ENCODE measurements at places on chromosomes 16 and 17.

DNA sequence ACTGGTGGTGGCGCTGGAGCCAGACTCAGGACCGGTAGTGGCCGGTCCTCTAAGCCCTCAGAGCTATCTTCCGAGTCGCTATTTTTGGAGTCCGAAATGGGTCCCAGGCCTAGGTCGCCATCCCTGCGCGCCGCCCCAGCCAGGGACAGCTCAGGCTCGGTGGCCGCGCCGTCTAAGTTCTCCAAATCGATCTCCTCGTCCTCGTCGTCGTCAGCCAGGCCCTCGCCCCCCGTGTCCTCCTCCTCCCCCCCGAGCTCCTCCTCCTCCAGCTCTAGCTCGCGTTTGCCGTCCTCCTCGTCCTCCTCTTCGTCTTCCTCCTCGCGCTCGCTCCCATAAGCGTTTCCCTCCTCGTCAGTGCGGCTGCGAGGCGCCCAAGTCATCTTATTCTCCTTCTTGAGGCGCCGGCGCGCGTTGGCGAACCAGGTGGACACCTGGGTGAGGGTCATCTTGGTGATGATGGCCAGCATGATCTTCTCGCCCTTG lies 1.6 kb downstream of the IRX3 start:
- peak; percentile 5 for DNase-seq

DNA sequence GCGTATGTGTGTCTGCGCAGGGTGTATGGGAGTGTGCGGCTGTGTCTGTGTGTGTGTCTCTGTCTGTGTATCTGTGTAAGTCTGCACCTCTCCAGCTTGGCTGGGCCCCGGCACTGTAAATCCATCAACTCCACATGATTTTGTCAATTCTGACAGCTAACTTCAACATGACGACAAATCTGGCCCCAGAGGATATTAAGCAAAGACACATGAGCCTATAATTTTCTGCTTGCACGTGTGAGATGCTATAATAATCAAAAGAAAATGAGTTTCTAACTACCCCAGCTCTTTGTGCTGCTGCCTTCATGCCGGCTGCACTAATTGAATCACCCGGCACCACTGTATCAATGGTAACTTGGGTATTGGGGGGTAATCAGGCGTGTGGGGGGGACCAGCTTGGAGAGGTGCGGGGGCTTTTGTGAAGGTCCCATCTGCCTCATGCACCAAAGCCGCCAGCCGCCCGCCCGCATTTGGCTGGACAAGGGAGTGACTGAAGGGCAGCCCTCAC lies 57.6 kb upstream of the LHX1 start:
- no peak for DNase-seq

DNA sequence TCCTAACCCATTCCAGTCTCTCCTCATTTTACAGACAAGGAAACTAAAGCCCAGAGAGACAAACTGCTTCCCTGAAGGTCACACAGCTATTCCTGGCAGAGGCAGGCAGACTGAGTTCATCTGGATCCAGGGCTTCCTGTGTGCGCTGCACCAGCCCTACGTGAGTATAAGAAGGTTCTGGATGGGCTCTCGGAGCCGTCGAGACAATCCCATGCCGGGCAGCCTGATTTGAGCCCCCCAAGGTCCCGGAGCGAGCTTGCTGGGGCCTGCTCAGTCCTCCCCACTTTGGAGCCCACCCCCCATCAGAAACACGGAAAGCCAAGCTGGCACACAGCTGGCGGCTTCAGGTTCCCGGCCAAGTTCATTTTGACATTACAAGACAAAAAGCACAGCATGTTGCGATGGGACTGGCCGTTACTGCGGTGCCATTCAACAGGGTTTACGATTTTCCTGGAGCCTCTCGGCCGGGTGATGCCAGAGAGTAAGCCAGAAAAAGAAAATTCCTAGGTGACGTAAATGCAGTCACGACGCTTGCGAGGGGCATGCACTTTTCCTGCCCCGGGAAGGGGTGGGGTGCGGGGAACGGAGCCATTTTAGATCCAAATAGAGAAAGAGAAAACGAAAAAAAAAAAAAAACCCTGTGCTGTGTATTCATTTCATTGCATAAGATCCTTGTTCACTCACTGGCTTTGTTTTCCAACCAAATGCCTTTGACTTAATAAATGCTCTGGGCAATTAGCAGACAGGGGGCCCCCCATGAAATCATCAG lies 167.1 kb upstream of the FOXF1 start:
- DNase-seq = no peak

- DNase-seq = no peak
Measured at GRCh38 chr17:64084086-64084939, 45.6 kb downstream of the ERN1 start.

GRCh38 chr17:51921500-51921899 lies 237.0 kb downstream of the CA10 start:
- no peak for DNase-seq

GRCh38 chr17:81438688-81439087 lies 43.4 kb downstream of the BAHCC1 start:
- DNase-seq = no peak

DNA sequence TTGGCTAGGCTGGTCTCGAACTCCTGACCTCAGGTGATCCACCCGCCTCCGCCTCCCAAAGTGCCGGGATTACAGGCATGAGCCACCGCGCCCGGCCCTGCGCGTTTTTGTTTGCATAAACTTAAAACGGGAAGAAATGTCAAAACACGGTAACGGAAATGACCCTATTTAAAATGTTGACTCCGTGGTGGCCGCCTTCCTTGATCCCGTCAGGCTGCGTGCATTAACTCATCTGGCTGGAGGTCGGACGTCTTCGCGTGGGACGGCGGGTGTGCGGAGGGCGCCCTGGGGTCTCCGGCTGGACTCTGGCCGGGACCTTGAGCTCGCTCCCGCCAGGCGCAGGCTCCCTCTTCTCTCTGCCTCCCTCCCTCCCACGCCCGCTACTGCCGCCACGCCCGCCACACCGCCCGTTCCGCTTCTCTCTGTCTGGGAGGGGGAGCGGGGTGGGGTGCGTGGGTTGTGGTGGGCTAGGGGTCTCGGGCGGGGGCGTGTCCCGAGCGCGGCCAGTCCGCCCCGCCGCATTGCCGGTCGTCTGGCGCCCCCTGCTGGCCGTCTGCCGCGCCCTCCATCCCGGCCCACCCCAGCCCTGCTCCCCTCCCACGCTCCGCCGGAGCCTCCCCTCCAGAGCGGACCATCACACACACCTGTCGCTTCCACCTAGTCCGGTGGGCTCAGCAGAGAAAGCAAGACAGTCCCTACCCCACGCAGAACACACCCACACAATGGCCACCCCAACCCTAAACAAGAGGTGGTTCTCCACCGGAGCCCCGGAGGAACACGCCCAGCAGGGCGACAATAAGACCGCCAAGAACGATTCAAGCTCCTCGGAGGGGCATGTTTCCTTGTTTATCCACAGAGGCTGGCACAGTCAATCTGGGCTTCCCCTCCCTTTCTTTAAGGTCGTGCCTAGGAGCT lies 1.2 kb upstream of the CCDC42 start:
- peak; percentile 54 for DNase-seq

DNA sequence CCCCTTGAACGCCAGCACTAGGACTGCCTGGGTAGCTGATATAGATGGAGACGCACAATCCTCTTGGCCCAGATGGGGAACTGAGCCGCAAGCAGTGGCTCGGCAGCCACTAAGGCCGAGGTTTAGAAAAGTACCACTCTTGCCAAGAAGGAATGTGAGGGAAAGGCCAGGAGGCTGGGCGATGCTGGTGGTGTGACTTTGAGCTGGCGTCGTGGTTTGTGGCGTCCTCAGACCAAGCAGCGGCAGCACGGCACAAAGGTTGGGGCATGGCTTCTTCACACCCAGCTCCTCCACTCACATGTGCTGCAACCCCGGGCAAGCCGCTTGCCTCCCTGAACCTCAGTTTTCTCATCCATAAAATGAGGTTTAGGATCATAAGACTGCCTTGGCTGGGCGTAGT lies 15.6 kb downstream of the DCAKD start:
- no peak for DNase-seq

- no peak for DNase-seq
Measured at GRCh38 chr16:66524601-66525164, 25.2 kb downstream of the TK2 start.

- no peak for DNase-seq
Measured at GRCh38 chr17:56310782-56311181, 157.5 kb downstream of the ANKFN1 start.

DNA sequence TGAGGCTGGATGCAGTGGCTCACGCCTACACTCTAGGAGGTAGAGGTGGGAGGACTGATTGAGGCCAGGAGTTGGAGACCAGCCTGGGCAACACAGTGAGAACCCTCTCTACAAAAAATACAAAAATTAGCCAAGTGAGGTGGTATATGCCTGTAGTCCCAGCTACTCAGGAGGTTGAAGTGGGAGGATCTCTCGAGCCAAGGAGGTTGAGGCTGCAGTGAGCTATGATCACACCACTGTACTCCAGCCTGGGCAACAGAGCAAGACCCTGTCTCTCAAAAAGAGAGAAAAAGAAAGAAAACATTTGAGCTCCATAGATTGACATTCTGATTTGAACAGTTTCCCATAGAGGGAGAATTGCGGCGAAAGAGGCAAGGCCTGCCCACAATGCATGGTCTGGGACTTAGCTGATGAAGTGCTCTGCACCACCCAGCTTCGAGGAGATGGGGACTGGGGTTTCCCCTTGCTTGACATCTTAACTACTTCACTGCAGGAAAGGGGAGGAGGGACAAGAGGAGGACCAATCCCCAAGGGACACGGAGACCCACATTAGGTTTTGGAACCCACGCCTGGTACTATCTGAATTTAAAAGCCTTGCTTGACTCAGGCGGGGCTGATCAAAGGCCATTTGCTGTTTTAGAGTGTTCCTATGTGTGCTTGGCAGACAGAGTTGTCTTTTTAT lies 21.7 kb downstream of the MSI2 start:
- no peak for DNase-seq

DNA sequence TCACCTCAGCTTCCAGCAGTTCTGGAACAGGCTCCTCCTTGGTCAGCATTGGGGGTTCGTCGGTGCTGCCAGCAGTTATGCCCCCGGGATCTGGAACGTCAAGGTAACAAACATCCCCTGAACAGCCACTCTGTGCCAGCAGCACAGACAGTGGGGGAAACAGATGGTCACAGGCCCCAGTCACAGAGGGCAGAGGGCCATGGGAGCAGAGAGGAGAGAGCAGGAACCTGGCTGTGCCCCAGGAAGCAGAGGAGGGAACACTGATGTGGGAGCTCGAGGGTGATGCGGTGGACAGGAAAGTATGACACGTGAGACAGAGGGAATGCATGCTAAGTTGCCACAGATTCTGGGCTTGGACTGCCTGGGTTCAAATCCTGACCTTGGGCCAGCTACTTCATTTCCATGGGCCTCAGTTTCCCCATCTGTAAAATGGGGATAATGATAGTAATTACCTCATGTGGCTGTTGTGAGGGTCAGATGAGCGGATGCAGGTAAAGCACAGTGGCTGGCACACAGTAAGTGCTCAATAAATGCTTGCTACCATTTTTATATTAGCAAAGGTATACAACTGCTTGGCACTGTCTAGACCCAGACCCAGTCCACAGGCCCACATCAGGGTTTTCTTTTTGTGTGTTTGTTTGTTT lies 4.9 kb downstream of the BCL7C start:
- no peak for DNase-seq

DNA sequence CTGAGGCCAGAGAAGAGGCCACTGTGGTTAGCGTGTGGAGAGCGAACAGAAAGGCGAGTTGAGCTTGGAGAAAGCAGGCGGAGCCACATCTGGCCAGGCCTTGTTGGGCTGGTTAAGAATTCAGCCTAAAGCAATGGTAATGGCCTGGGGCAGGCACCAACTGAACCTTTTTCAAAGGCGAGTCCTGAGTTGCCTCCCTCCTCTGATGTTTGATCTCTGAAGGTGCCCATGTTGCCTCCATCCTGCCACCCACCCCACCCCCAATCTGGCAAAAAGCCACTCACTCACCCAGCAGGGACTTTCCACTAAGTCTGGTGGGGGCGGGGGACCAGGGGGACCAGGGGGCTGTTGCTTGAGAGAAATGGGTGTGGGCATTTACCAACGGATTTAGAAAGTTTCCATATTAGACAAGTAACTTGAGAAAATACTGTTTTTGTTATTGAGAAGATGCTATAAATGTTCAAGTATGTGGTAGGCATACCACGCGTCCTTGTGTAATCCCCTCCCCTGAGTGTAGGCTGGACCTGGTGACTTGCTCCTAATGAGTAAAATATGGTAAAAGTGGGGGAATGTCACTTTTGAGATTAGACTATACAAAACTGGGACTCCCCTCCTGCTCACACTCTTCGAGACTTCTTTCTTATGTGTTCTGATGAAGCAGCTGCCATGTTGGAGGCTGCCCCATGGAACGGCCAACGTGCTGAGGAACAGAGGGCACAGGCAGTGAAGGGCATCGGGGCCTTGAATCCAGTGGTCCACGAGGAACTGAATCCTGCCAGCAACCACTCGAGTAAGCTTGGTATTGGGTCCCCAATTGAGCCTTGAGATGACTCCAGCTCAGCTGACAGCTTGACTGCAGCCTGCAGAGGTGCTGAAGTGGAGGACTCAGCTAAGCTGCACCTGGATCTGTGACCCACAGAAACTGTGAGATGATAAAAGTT lies 29.9 kb upstream of the TNS4 start:
- DNase-seq = no peak

GRCh38 chr16:75029854-75030253 lies 31.0 kb downstream of the ZNRF1 start:
- no peak for DNase-seq

GRCh38 chr17:10907370-10907769 lies 69.5 kb upstream of the PIRT start:
- DNase-seq = no peak

GRCh38 chr17:82745524-82745923 lies 6.3 kb upstream of the TBCD start:
- DNase-seq = no peak

DNA sequence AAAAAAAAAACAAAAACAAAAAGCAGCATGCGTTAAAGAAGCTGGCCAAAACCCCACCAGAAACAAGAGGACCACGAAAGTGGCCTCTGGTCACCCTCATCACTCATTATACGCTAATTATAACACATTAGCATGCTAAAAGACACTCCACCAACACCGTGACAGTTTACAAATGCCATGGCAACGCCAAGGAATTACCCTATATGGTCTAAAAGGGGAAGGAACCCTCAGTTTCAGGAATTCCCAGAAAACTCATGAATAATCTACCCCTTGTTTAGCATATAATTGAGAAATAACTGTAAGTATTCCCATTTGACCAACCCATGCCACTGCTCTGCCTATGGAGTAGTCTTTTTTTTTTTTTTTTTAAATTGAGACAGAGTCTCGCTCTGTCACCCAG lies 77.6 kb downstream of the EMP2 start:
- DNase-seq = no peak

GRCh38 chr16:23950291-23950894 lies 114.6 kb downstream of the PRKCB start:
- no peak for DNase-seq

DNA sequence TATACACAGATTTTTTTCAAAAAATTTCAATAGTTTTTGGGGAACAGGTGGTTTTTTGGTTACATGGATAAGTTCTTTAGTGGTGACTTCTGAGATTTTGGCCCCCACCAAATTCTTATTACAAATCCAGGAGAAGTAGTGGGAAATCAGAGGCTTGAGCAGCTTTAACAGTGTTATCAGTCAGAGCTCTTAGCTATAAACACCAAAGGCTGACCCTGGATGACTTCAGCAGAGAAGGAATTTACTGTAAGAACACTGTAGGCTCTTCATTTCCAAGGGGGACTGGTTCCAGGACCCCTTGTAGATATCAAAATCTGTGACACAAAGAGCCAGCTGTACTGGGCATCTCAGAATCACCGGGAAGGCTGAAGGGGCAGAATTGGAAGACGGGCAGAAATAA lies 17.8 kb downstream of the MPHOSPH6 start:
- DNase-seq = no peak

GRCh38 chr17:40854175-40854814 lies 12.7 kb downstream of the KRT12 start:
- DNase-seq = no peak

Data from NCI-H526 (cell line).